ENCODE measurements at places on chromosomes 13 and 19.

DNA sequence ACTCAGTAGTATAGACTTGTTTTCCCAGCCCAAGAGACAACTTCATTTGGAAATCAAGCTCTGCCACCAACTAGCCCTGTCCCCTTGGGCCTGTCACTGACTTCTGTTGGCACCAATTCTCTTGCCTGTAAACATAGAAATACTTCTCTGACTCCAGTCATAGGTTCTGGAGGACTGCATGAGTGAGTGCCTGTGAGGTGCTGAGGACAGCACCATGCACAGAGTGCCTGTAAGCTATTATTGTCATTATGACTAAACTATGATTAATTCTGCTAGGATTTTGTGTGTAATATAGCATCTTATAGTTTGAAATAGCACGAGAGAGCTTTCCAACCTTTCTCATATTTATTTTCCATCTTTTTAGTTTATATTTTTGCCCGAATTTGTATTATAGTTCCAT lies 247.9 kb downstream of the MYO16 start:
- no peak for DNase-seq

DNA sequence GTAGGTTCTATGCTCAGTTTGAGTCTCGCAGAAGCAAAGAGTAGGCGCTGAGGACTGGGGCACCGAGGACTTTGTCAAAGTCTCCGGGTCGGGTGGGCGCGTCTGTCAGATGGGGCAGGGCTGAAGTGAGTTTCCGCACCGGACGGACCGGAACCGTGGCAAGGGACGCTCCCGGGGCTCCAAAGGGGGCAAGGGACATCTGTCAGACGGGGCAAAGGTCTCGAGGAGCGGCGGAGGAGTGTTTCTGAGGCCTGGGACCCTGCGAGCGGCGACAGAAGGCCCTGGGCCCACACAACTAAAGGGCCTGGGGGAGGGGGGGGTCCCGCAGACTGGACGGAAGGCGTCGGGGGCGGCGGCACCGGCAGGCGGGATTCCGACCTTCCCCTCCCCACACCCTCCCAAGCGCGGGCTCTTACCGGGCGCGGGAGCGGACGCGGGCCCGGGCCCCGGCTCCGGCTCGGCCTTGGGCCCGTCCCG lies 13.3 kb upstream of the AKAP8L start:
- no peak for DNase-seq

DNA sequence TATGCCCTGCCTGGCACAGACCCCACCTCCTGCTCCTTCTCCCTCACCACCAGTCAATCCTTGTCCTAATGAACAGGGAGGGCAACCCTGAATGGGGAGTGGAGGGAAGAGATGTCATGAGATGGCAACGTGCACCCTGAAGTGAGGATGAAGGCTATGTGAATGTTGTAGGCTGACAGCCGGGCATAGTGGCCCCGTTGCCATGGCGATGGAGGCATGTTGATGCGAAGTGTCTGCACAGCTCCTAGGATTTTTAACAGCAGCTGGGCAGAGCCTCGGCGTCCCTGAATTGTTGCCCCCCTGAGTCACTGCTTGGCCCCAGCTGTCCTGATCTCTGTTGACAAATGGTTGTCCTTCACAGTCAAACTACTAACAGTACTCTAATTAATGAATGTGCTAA lies 4.8 kb upstream of the ALOX5AP start:
- DNase-seq: no peak

DNA sequence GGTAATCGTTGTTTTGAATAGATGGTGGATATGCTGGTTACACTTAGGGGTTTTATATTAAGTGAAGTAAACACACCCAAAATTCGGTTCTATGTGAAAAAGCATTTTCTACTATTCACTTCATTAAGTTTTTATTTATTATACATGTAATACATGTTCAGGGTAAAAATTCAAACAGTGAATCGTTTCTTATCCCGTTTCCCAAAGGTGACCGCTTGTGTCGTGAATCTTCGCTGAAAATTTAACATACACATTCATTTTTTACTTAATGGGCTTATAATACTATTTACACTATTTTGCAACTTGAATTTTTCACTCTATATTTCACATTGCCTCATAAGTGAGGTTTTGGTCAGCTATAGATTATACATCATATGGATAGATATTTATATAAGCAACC lies 24.5 kb downstream of the IPO5 start:
- no peak for DNase-seq

GRCh38 chr19:19050731-19051130 lies 13.1 kb upstream of the SLC25A42 start:
- no peak for DNase-seq

DNA sequence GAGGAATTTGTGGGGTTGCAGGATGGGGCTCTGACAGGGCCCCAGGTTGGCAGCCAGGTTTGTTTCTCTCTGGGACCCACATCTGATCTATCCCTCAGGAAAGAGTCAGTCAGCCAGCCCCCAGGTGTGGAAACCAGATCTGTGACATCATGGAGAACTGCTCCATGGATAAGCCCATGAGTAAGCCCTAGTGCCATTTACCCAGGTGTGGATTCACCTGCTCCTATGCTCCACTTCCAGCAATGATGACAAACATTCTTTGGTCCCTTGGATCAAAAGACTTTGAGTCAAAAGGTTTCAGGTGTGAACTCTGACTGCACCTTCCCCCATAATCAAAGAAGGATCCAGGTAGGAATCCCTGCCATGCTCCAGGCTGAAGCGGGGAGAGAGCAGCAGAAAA lies 26.9 kb upstream of the IGFL4 start:
- no peak for DNase-seq

DNA sequence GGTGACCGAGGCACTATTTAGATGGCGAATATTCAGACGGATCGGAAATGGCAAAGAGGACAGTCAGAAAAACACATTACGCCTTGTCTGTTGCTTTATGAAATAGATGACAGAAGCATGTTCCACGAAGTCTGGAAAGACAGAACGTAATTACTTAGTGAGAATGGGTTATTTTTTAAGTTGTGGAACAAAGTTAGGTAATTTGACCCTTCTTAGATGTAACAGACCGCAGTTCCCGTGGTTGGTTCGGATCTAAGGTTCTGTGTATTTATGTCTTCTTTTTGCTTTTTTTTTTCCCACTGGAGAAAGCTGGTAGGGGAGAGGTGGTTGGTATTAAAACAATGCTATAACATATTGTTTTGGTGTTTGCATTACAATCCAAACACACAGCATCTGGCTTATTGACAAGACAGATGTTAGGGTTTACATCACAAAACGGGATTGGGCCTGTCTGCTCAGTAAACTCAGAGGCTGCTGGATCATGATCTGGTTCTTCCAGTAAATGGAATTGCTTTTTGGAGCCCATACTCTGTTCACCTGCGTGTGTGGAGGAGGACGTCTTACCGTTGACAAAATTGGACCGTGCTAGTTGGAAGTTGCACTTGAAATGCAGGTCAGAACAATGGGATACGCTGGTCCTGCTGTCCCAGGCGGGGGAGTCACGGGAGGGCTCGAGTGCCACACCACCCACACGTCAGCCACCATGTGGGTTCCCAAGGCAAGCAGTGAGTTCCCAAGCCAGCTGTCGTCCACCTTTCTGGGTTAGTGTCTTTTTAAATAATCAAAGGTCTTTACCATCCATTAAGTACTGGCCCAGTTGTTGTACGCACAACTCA lies 13.8 kb downstream of the ATP11A start:
- DNase-seq: no peak

GRCh38 chr13:113518076-113518803 lies 27.7 kb upstream of the DCUN1D2 start:
- DNase-seq: no peak

- DNase-seq: no peak
These were observed 12.8 kb downstream of the COL4A1 start for GRCh38 chr13:110294146-110294545.

- no peak for DNase-seq
These were observed 1178.0 kb downstream of the UQCRFS1 start for GRCh38 chr19:28034936-28035335.

GRCh38 chr19:32397671-32398101 lies 7.9 kb upstream of the DPY19L3 start:
- no peak for DNase-seq

DNA sequence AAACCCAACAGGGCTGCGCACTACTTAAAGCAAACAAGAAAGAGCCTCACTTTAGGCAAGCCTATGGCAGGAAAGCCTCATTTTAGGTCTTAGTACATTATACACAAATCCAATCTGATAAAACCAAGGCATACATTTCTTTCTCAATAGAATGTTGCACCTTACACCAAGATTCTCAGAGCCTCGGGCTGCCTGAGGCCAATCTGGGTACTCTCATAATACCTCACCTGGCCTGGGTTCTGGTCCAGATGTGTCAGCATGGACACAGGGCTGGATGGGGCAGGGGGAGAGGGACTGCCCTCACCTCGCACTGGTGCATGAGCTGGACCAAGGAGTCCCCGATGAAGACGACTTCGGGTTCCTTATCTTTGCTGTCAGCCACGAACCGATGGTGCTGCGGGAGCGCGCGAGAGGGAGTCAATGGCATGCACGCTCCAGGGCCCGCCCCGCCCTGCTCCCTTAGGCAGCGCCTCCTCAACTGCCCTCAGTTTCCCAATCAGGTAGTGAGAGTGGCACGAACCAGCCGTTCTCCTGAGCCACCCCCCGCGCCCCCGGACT lies at the start of gene PRR19:
PRR19 (plus strand) TSS at position 487 of the 558 bp plus-strand sequence. CDS start 7,453 bp downstream, outside the sequence.
- no peak for DNase-seq

All from CD4-positive, alpha-beta T cell treated with Interleukin-4 for 1 hour (primary cell).